ENCODE measurements at places on chromosomes 2 and 18.

DNA sequence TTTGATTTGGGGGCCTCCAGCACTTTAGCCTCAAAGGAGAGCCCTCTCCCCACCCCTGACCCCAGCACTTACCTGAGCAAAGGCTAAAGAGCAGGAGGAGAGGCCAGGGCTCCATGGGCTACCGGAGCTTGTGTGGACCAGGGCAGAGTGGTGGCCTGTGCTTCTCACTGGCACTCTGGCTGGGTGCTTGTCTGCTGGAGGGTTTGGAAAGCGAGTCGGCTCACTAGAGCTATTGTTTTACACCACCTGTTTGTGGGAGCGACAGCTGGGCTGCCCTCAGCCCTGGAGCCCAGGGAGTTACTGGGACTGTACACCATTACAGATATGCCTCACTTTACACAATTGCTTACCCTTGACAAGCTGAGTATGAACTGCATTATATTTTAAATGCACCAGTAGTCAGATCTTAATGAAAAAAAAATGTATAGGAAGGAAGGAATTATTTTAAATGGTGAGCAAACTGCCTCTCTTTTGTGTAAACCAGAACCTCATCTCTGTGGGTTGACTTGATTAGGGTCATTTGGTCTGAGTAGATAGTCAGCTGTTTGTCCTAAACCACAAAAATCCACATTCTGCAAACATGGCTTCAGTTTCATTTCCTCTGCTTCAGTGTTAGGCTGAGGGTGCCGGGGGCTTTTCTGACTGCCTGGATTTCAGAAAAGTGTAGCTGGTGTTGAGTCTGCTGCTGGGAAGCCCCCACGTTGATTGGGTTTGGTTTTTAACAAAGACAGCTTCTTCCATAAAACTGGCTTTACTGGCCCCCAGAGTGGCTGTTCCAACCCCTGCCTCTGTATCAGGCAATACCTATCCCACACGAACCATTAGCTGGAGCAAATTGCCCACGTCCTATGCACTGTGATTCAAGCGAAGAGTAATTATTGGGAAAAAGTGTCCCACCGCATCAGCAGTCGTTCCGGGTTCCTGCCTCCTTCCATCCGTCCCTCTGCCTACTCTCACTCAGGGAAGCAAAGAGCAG, at the start of gene CHRNA1:
Gene CHRNA1, minus strand, starts transcription at position 193 of the 976 bp plus-strand sequence. Its CDS starts 78 bp downstream, at position 115.
- DNase-seq: no peak

DNA sequence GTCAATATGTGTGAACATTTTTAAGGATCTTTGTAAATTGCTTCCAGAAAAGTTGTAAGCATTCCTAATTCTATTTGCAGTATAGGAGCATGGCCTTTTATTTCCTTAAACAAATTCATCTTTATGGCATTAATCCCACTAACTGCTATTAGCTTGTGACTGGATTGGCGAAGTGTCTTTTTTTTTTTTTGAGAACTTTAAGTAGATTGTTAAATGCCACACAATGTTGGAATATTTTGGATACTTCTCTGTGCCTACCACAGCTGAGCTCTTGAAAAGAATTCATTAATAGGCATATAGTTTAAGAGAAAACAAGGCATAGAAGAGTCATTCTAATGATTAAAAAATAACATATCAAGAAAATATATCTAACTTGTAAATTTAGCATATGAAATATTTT, 129.7 kb downstream of the LAMA3 start:
- no peak for DNase-seq

DNA sequence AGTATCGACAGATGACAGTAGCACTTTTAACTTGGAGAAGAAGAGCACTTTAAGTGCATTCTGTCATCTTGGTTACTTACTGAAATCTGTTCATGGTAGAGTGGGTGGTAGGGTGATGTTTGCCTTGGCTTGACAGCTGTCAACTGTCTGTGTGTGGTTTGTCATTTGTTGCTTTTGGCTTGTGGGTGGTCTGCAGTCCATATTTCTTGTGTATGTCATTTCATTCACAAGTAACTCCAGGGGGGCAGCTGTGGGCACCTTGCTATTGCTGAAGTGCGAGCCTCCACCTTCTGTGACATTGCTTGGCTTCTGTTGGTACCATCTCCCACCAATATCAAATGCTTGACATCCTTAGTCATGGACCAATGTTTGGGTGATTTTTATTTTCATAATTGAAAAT, 311.6 kb upstream of the NRP2 start:
- DNase-seq: no peak

DNA sequence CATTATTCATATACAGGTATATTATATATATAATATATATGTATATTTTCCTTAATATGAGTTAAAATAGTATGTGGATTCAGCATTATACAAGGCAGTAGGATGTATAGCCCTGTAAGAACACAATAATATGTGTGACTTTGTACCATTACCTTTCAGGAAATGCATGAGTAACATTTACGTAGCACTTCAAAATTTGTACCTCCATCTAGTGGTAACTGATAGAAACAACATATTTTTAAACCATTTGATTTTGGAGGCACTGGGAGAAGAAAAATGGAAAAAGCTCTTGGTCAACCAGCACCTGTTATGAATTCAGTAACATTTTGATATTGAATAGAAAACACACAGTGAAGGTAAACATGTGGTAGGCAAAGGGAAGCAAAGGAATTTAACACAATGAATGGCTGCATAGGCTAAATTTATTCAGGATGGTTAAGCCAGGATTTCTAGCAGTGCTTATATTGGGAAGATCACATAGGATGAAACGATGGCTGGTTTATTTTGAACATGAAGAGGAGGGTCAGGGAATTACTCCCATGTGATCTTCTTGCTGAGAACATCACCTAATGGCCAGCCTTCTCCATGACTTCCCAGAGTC, 565.5 kb downstream of the CCDC85A start:
- no peak for DNase-seq

DNA sequence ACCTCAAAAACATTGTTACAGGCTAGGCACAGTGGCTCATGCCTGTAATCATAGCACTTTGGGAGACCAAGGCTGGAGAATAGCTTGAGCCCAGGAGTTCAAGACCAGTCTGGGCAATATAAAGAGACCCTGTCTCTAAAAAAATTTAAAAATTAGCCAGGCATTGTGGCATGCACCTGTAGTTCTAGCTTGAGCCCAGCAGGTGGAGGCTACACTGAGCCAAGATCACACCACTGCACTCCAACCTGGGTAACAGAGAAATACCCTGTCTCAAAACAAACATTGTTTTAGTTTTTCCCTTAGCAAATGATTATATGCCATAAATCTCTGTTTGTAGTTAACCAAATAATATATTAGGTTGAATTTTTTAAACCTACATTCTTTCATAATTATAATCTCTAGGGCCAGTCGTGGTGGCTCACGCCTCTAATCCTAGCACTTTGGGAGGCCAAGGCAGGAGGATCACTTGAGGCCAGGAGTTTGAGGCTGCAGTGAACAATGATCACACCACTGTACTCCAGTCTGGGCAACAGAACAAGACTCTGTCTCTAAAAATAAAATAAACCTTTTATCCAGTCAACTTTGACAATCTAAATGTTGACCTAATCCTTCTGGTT, 13.3 kb upstream of the CYP20A1 start:
- no peak for DNase-seq

GRCh38 chr2:238396663-238397062, 30.1 kb upstream of the ASB1 start:
- DNase-seq: no peak

DNA sequence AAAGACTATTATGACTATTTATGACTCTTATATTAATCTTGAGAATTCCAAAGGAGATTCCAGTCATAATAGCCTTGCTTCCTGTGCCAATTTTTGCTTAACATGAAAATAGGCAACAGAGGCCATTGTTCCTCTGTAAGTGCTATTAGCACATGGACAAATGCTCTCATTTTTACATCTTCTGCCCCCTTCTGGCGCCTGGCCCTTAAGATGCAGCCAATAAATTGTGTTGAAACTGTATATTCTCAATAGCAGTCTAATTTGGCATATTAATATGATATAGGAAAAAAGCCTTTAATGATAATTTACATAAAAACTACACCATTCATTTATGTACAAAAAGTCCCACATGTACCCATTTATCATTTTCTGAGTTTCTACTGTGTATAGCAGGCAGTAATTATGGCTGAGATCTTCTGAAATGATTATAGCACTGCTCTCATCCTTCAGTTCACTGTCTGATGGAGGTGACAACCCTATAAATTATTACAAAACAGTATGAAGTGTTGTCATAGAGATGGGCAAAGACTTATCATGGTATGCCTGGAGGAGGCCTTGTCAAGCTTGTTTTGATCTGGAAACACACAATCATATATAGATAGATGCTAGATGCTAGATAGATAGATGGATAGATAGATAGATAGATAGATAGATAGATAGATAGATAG, 613.3 kb downstream of the TSN start:
- DNase-seq: no peak

- no peak for DNase-seq
These were observed 20.4 kb upstream of the IL1R1 start for GRCh38 chr2:102122115-102122514.

GRCh38 chr2:46117994-46118393, 179.2 kb upstream of the EPAS1 start:
- no peak for DNase-seq

DNA sequence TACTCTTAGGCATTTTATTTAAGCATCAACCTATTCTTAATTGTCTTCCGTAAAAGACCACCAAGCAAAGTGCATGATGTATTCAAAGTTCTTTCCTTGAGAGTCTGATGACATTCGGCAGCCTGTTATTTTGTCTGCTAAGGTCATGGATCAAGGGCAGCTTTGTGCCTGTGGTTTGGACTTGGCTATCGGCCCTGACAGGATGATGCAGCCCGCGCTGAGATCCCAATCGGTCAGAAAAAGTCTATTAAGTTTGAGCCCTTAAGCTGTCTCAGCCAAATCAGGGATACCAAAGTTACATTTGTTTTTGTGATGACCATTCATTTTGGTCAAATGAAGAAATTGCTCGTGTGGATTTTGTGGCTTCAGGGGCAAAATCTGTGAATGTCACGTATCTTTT, 718.9 kb upstream of the FANCL start:
- DNase-seq: no peak

DNA sequence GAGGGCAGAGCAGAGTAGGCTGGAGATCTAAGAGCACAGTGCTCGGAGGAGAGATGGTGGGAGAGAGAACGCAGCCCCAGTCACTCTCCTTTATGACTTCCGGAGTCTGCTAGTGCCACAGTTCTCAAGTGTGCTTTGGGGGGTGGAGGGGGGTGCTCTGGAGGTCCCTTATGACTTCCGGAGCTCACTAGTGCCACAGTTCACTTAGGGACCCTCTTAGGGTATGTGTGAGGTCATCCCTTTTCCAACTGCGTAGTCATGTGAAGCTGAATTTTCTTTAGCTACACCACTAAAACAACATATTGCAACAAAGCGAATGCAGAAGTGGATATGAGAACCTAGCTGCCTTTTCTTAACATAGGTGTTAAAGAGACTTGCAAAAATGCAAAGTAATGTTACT, 153.7 kb upstream of the KCTD1 start:
- no peak for DNase-seq
